Adrenal gland (tissue), 19 donors: ENCODE measurements at places on chromosomes 7 and 10. TPM values are rescaled to one million over a fixed set of nuclear protein-coding genes. Genes with fewer than 3 reads are reported as not detected.
A peak's percentile ranks its signal among the peaks of the same experiment; 100 is the strongest.

DNA sequence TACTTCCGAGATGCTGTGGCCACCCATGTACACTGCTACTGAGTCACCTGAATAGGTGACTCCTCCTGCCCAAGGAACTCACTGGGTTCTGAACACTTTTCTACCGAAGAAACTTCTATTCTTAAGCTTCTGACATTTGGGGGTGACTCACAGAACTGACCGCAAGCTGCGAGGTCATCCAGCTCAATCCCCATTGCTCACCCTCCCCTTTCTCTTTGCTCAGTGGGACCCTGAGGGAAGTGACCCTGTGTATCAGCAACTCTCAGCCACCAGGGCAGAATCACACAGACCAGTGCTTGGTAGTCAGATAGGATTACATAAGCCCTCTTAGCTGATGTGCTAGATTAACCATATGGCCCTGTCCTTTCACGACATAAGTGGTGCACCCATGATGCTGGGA, 46.3 kb downstream of the INSYN2A start:
- DNase-seq: no peak
- H3K27ac ChIP-seq: no peak overlapping the region
- no peak overlapping the region for H3K4me3 ChIP-seq
- H3K4me1 ChIP-seq: no peaks in the 10 kb centered on the region
- H3K27me3 ChIP-seq: no peaks in the 10 kb centered on the region

DNA sequence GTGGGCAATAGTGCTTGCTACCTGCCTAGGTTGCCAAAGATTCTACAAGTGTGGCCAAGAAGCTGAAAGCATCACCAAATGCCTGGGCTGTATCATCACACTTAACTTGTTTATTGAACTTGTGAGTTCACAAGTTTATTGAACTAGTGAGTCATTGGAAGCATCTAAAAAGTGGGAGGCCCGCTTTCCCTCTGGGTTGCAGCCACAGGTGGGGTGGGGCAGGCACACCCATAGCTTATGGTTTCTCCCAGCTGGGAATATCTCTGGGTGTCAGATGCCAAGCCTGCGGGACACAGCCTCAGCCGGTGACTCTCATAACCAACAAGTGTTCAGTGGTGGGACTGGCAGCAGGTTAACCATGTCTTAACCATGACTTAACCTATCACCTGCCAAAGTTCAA, 145.9 kb upstream of the FAM13C start:
- no peaks in the 10 kb centered on the region for H3K36me3 ChIP-seq
- no peaks in the 10 kb centered on the region for H3K4me1 ChIP-seq
- H3K4me3 ChIP-seq: no peak overlapping the region
- H3K27ac ChIP-seq: no peak overlapping the region

- DNase-seq: no peak
- peak overlapping the region; percentile 81 for H3K27ac ChIP-seq
- peaks cover 91% of the 10 kb centered on the region for H3K4me1 ChIP-seq
- peak overlapping the region; percentile 2 for H3K4me3 ChIP-seq
- H3K36me3 ChIP-seq: no peaks in the 10 kb centered on the region
Measured at GRCh38 chr7:47576031-47576865, 5.7 kb downstream of the TNS3 start.

- DNase-seq: no peak
- no peaks in the 10 kb centered on the region for H3K4me1 ChIP-seq
- H3K27me3 ChIP-seq: no peaks in the 10 kb centered on the region
- no peak overlapping the region for H3K27ac ChIP-seq
Measured at GRCh38 chr7:52726986-52727385, 308.4 kb upstream of the POM121L12 start.

DNA sequence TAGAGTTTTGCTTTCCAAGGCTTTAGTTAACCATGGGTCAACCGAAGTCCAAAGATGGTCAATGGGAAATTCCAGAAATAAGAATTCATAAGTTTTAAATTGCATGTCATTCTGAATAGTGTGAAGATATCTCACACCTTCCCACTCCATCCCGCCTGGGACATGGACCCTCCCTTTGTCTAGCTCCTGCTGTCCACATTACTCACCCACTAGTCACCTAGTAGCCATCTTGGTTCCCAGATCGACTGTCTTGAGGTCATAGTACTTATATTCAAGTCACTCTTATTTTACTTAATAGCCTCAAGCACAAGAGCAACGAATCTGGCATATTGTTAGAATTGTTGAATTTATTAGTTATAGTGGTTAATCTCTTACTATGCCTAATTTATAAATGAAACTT, 366.6 kb downstream of the PRPF18 start:
- H3K27me3 ChIP-seq: no peaks in the 10 kb centered on the region
- H3K36me3 ChIP-seq: no peaks in the 10 kb centered on the region
- H3K4me1 ChIP-seq: no peaks in the 10 kb centered on the region
- H3K27ac ChIP-seq: no peak overlapping the region
- no peak for DNase-seq

DNA sequence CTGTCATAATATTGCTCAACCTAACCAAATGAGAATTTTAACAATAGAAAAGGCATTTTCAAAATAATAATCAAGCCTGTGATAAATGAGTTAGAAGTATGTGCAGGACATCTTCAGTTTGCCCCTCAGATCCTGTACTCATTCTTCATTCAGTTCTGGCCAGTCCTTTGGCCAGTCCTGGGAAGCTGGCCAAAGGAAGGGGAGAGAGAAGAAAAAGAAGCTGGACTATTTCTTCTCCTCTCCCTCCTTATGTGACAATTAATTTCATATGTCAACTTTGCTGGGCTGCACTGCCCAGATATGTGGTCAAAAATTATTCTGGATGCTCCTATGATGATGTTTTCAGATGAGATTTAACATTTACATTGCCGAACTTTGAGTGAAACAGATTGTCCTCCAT, 31.6 kb upstream of the ITGB8 start:
- H3K27ac ChIP-seq: no peak overlapping the region
- DNase-seq: no peak
- no peaks in the 10 kb centered on the region for H3K4me1 ChIP-seq
- no peaks in the 10 kb centered on the region for H3K27me3 ChIP-seq

GRCh38 chr10:2296179-2296891, 559.0 kb upstream of the ADARB2 start:
- no peaks in the 10 kb centered on the region for H3K36me3 ChIP-seq
- H3K27ac ChIP-seq: no peak overlapping the region
- H3K4me1 ChIP-seq: no peaks in the 10 kb centered on the region
- no peak for DNase-seq
- no peaks in the 10 kb centered on the region for H3K27me3 ChIP-seq
- H3K4me3 ChIP-seq: no peak overlapping the region

DNA sequence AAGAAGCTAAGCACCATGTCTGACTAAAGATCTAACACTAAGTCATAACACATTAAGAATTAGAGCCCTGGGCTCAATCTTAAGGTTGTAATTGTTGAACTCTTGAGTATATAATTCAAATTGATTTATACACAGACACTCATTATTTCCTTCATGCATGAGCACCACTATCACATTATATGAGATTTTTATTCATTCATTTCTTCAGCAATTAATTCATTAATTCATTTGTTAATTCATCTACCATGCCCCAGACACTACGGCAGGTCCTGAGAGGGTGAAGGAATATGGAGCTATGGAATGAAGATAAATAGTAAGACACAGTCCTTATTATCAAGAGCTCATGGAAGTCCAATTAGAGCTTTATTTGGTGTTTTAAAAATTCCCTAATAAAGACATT, 41.9 kb downstream of the ETV1 start:
- no peak overlapping the region for H3K4me3 ChIP-seq
- no peaks in the 10 kb centered on the region for H3K36me3 ChIP-seq
- no peaks in the 10 kb centered on the region for H3K27me3 ChIP-seq

GRCh38 chr7:8277394-8277982, 15.5 kb upstream of the ICA1 start:
- no peaks in the 10 kb centered on the region for H3K27me3 ChIP-seq
- H3K4me1 ChIP-seq: no peaks in the 10 kb centered on the region
- H3K36me3 ChIP-seq: no peaks in the 10 kb centered on the region
- no peak overlapping the region for H3K4me3 ChIP-seq

DNA sequence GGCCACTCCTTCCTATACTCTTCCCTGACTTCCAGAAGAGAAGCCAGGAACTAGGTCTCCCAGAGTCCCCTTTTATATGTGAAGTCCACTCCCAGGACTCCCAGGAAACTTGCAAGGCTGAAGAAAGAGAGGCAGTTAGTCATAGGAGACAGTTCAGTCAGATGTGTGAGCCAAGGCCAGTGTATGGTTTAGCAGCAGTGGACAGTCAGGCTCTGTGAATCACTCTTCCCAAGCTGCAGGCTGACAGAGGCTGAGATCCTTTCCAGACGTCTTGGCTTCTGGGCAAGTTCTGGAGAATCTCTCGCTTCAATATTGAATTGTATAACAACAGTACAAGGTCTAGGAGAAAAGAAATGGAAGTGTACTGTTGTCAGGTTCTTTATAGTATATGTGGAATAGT, 26.9 kb downstream of the BLVRA start:
- DNase-seq: peak; percentile 43
- H3K4me3 ChIP-seq: no peak overlapping the region
- no peaks in the 10 kb centered on the region for H3K27me3 ChIP-seq
- peaks cover 4% of the 10 kb centered on the region for H3K36me3 ChIP-seq

DNA sequence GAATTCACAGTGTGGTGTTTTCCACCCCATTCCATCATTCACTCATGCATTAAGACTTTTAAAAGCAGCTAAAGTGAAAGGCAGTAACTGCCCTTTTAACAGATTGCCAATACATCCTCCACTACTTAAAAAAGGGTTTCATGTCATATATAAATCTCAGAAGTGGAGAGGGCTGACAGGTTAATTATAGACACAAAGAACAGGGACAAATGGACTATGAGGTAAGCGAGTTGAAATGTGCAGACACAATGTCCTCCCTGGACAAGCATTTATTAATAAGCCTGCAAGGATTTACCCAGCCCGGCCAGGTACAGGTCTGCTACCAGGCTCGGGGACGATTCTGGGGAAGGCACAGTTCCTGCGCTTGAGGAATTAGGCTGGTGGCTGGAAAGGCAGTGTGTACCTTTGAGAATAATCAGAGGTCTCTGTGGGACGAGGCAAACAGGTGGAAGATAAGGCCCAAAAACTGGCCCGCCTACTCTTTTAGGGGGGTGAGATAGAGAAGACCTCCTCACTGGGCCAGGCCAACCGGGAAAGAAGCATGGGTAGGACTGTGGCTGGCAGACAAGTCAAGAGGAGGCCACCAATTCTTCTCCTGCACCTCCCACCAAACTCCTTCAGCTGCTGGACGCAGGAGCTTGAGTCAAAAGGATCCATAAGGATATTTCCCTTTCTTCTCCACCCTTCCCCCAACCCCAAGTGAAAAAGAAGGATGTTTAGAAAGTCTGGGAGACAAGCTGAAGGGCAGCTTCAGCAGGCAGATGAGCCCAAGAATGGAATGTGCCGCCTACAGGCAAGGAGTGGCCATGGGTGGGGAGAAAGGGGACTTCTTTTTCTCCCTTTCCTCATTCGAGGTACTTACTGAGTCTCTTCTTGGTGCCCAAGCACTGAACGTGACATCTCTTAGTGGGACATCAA, 1.5 kb downstream of the PDLIM1 start:
- DNase-seq: no peak
- H3K27me3 ChIP-seq: no peaks in the 10 kb centered on the region
- no peak overlapping the region for H3K27ac ChIP-seq
- H3K4me3 ChIP-seq: peak overlapping the region; percentile 38
- no peaks in the 10 kb centered on the region for H3K36me3 ChIP-seq

DNA sequence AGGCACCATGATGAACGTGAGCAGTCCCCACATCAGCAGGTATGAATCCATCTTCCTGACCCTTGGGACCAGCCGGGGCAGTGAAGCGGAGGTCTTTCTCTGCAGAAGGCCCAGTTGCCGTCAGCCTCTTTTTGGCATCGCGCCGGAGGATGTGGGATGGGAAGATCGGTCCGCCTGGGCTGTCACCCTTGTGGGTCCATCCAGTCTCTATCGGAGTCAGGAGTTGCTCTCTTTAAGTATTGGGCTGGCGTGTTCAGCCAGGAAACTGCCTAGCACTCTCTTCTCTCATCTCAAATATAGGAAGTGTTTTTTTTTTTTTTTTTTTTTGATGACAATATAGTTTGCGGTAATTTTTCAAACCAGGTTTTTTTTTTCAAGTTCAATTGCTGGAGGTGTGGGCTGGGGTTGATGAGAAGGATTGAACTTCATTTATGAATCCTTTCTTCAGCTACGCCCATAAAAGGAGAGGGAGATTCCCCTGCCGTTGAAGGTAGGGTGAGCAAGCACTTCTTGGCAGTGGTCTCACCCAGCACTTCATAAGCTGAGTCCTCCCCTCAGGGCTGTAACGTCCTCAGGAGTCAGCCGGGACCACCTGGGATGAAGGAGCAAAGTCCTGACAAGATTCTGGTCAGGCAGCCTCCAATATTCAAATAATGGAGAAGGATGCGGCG, at the start of gene IL2RA:
Gene IL2RA, minus strand, starts transcription at position 267 of the 671 bp plus-strand sequence. Its CDS starts 216 bp downstream, at position 51.
- no peak within 1 kb of the TSS for H3K27ac ChIP-seq
- no peak for DNase-seq
- no peak within 1 kb of the TSS for H3K4me3 ChIP-seq
- no peaks in the 10 kb centered on the region for H3K27me3 ChIP-seq

DNA sequence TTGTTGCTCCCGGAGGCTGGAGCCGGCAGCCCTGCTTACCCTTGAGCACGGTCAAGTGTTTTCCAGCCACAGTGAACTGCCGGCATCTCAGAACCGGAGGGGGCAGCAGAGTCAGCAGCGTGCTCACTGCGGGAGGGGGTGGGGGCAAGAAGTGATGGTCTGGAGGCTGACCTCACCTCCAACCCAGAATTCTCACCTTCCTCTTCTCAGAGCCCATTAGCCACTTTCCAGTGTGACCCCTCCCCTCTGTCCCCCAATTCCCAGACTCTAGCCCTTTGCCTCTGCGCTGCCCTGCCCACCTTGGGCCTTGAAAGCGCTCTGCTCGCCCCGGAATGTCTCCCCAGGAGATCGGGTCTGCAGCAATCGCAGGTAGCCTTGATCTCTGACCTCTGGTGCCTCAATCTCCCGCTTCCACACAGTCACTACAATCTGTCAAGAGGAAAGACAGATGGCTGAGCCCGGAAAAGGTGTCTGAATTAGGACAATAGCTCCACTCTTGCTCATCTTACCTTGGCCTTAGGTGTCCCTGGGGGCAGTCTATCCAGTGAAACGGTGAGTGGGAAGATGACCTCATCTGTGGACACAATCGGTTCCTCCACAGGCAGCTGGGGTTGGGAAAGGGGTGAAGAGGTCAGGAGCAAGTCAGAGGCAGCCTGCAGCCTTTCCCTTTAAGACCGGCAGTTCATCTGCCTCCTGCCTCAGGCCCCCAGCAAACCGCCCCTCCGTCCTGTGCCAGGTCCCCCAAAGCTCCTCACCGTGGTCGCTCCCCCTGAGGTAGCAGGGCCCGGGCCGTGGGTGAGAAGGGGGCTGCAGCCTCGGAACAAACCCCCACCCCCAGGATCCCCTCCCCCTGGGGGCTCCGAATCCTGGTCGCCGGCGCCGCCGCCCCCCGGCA, 942 bp downstream of the TRAPPC14 start:
- H3K4me1 ChIP-seq: peaks cover 3% of the 10 kb centered on the region
- peak overlapping the region; percentile 36 for H3K4me3 ChIP-seq
- H3K27ac ChIP-seq: peak overlapping the region; percentile 53
- DNase-seq: peak; percentile 59
- H3K27me3 ChIP-seq: no peaks in the 10 kb centered on the region

ZNHIT1 gene
- 81.6 TPM for total RNA-seq

FRAT1 gene
- total RNA-seq: 11.0 TPM

JAKMIP3 gene
- total RNA-seq: 0.71 TPM

NODAL gene
- total RNA-seq: not detected

MBL2 gene
- total RNA-seq: 0.07 TPM

TBXAS1 gene
- 11.3 TPM for total RNA-seq
